Hematopoietic multipotent progenitor cell treated with erythropoietin and hydrocortisone succinate and interleukin-3 and kit ligand, for 6 days (in vitro differentiated cells): ENCODE measurements at places on chromosomes 4 and X.
A peak's percentile ranks its signal among the peaks of the same experiment; 100 is the strongest.

DNA sequence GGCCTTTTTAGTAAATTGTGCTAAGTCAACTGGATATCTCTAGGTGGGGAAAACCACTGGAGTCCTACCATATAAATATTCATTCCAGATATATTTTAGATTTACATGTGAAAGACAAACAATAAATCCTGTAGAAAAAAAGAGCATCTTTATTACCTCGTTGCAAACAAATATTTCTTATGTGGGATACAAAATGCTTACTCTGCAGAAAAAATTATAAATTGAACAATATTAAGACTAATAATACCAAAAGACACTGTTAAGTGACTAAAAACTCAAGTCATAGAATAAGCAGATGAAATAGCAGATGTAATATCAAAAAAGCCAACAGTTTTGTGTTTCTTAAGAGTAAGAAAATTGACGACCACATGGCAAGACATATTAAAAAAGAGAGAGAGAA is 43.8 kb downstream of the SULT1B1 start:
- DNase-seq: no peak

DNA sequence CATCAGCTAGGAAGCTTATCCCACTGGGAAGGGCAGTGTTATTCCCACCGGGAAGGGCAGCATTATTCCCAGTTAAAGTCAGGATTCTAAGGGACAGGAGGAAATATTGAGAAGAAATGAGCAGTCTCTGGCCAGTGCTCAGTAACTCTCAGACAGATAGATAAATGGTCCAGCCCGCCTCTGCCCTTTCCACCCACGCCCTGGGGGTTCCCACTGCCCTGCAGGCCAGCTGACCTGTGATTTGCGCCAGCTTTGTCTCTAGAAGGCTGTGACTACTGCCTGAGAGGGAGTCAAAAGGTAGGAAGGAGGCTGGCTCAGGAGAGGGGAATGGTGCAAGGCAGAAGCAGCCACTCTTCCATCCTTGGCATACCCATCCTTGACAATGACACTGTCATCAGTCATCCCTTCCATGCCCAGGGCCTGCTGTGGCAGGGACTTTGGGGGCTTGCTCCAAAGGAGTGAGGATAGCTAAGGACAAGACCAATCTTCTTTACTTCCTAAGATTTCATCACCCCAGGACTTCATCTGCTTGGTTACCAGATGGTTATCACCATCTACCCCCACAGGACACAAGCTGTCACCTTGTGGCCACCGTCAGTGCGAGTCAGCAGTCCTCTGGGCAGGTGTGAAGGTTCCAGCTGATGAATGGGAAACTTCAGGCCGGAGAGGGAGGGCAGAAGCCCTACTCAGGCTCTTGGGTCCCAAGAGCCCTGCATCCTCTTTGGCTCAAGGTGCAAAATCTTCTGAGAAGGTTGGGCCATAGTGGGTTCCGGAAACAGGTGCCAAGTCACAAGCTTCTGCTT is 49.5 kb downstream of the SEPSECS start:
- no peak for DNase-seq

GRCh38 chr4:132527817-132528216 is 621.3 kb upstream of the PCDH10 start:
- DNase-seq: no peak

DNA sequence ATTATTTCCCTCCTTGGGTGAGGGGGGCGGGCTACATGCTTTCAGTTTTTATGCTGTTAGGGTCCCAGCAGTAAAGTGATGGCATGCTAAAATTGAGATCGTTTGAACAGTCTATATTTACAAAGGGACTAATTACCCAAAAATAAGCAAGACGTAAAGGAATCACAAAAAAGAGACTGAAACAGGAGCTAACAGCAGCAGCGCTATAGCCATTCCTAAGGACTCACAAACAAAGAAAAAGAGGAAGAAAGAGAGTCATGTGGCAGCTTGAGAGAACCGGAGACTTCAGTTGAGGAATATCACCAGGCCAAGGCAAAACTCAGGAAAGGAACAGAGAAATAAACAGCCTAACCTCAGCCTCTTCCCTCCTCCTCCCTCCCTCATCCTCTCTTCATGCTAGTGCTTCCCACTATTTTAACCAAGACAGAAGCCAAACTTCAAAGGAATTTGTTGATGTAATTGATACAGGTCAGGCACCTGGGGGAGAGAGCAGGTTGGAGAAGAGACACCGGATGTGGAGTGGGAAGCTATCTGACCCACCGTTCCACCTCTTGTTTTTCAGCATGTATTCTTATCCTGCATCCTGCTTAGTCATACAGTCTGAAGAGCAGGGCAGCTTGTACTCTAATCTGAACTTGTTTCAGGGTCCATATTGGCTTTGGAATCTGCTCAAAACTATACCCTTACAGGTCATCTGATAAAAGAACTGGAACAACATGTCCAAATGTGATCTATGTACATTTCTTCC is 383.7 kb downstream of the NAF1 start:
- no peak for DNase-seq

DNA sequence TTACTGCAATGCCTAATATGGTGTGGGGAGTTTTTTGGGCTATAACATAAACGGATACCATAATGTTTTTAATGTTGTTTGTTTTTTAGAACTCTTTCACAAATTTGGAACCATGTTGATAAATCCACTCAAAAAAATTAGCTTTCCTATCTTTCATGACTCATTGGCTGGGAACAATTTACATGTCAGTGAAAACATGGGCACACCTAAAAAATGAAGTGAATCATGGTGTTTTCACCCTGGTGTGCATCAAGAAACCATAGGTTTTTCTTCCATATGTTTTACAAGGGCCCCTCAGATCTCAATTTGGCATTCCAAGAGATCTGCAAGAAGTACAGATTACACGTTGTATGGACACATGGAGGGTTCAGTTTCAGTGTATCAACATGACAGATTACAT is 207.1 kb downstream of the NWD2 start:
- no peak for DNase-seq

- DNase-seq: no peak
Observed at GRCh38 chrX:15894724-15895123, 40.1 kb upstream of the AP1S2 start.

- DNase-seq: peak; percentile 83
Observed at GRCh38 chrX:40097504-40098263, at the start of gene BCOR. BCOR (minus strand) TSS chrX:40097958; CDS start chrX:40077929, 20,029 bp downstream.

- DNase-seq: peak; percentile 60
Observed at GRCh38 chrX:136819031-136819703, 38.4 kb upstream of the ARHGEF6 start.

GRCh38 chr4:36332782-36333131 is 51.3 kb downstream of the DTHD1 start:
- no peak for DNase-seq

- no peak for DNase-seq
Observed at GRCh38 chr4:78477276-78477675, 74.3 kb upstream of the ANXA3 start.

DNA sequence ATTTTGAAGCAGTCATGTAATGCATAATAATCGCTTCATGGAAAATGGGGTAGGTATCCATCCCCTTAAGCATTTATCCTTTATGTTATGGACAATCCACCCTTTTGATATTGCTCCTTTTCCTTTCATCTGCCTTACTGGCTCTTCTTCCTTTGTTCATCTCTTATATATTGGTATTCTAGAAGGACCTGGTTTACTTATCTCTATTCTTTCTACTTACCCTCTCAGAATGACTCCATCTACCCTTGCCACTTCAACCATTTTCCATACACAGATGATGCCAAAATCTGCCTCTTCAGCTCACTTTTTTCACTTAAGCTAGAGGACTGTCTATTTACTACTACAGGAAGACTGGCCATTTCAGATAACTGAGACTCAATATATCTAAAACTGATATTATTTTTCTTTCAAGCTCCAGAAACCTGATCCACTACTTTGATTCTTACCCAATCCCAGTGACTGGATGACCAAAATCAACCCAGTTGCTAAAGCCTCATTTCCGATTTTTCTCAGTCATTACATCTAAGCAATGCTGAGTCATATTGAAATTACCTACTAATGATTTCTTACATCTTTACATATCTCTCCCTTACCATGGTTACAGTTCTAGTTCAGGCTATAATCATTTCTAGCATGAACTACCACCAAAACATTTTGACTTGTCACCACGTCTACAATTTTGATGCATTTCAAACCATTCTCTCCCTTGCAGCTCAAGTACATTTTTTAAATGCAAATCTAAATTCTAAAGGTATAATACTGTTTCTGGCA is 93.7 kb downstream of the FAAH2 start:
- DNase-seq: no peak

GRCh38 chr4:92529510-92529909 is 225.7 kb downstream of the GRID2 start:
- no peak for DNase-seq

- no peak for DNase-seq
Observed at GRCh38 chrX:17692709-17693346, 44.5 kb upstream of the SCML1 start.
